Progenitor cell of endocrine pancreas (in vitro differentiated cells): ENCODE measurements at places on chromosomes 5 and 9. TPM values are rescaled to one million over a fixed set of nuclear protein-coding genes. Genes with fewer than 3 reads are reported as not detected.

DNA sequence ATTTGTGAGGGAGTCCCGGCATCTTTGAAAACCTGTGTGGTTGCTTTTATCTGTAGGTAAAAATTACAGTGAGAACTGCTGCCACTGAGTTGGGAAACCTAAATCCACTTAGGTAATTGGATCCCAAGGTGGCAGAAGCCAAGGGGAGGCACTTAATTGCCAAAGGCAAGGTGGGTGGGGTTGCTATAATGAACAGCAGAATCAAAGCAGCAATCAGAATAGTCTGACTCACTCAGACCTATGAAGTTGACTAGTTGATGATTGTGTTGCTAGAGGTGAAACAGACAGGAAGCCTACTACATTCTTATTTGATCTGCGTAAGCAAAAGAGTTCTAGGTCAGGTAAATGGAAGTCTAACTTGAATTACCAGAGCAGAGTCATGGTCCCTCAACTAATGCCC is 17.3 kb upstream of the BICD2 start:
- no peaks in the 10 kb centered on the region for H3K4me1 ChIP-seq
- H3K36me3 ChIP-seq = no peaks in the 10 kb centered on the region
- no peak overlapping the region for H3K27ac ChIP-seq
- peaks cover 17% of the 10 kb centered on the region for H3K27me3 ChIP-seq
- no peak for DNase-seq

DNA sequence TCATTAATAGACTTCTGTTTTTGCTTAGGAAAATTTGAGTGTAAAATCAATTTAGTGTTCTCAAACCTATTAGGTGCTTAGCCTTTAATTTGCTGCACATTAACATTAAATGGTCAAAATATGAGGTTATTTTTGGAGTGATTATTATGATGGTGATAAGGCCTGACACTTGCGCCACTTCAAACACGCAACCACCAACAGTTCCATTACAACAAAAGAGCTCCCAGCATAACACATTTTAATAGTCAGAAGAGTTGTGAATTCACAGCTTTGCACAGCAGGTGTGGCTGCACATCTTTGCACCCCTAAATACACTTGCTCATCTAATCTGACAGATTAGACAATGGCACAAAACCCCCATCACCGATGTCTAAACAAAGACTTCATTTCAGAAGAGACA is 940.7 kb downstream of the NR2F1-AS1 start:
- DNase-seq = no peak
- no peaks in the 10 kb centered on the region for H3K27me3 ChIP-seq
- peaks cover 23% of the 10 kb centered on the region for H3K4me1 ChIP-seq
- no peak overlapping the region for H3K27ac ChIP-seq
- no peaks in the 10 kb centered on the region for H3K36me3 ChIP-seq
- no peak overlapping the region for H3K4me3 ChIP-seq

- H3K27me3 ChIP-seq = no peaks in the 10 kb centered on the region
- no peak overlapping the region for H3K4me3 ChIP-seq
- H3K36me3 ChIP-seq = peaks cover 5% of the 10 kb centered on the region
- no peak for DNase-seq
- H3K27ac ChIP-seq = no peak overlapping the region
Observed at GRCh38 chr5:127994087-127994660, 89.4 kb upstream of the SLC12A2 start.

DNA sequence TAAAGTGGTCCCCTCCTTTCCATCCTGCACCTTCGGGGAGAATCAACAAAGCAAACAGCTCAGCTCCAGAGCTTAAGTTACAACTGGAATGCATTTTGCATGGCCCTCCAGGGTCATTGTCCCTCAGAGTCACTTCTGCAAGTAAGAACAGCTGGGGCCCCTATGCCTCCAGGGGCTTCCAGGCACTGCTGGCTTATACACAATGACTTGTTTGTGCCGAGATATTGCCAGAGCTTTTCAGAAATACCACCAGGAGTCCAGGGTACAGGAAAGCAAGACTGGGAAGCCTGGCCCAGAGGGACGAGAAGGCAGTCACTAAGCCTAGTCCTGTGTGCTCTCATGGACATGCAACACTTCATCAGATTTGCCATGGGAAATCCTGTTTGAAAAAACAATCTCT is 11.3 kb downstream of the FRMD3 start:
- DNase-seq = no peak
- peaks cover 3% of the 10 kb centered on the region for H3K36me3 ChIP-seq
- H3K27me3 ChIP-seq = peaks cover 3% of the 10 kb centered on the region
- H3K4me3 ChIP-seq = no peak overlapping the region
- no peak overlapping the region for H3K27ac ChIP-seq
- peaks cover 10% of the 10 kb centered on the region for H3K4me1 ChIP-seq

- H3K27me3 ChIP-seq = no peaks in the 10 kb centered on the region
- peaks cover 23% of the 10 kb centered on the region for H3K4me1 ChIP-seq
- no peak for DNase-seq
- peaks cover 1% of the 10 kb centered on the region for H3K36me3 ChIP-seq
Observed at GRCh38 chr5:145967296-145967695, 30.9 kb downstream of the SH3RF2 start.

DNA sequence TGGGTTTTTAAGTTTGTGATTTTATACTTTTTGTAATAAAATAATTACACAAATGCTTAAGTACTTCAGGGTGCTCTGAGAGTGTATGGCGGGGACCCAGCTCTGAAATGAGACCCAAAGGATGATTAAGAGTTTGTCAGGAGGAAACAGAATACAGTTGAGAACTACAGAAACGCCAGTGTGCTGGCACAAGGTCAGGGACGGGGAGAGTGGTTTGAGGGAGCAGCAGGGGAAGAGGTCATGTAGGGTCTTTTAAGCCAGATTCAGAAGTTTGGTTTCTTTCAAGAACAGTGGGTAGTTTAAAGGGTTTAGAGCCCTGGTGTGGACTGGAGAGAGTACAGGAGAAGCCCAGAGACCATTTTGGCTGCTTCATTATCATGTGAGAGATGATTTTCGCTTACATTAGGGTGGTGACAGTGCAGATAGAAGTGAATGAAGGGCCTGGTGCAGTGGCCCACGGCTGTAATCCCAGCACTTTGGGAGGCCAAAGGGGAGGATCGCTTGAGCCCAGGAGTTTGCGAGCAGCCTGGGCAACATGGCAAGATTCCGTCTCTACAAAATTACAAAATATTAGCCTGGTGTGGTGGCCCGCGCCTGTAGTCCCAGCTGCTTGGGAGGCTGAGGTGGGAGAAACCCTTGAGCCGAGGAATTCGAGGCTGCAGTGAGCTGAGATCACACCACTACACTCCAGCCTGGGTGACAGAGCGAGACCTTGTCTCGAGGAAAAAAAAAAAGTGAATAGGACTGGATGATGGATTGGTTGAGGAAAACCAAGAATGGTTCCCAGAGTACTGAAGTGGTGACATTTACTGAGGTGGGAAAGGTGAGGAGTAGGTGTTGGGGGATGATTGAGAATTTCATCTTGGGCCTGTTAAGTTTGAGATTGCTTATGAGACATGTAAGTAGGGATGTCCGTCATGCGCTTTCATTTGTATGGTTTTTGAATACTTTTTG is 1.4 kb upstream of the ETF1 start:
- no peaks in the 10 kb centered on the region for H3K27me3 ChIP-seq
- no peak for DNase-seq
- peak overlapping the region; percentile 99 for H3K4me3 ChIP-seq

DNA sequence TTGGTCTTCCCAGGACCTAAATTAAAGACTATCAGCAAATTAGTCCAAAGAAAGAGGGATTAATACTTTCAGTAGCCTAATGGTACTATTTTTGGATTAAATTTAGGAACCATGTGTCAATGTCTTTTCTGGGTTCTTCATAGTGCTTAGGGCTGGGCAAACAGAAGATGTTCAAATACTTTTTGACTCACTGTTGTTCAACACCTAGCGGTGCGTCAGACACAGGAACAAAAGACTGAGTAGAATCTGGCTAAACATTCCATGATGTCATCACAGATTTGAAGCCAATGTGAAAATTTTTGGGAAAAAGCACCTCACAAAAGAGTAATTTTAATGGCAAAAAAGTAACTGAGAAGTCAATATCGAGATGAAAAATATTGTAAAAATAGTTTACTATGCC is 544.4 kb downstream of the EFNA5 start:
- no peaks in the 10 kb centered on the region for H3K36me3 ChIP-seq

DNA sequence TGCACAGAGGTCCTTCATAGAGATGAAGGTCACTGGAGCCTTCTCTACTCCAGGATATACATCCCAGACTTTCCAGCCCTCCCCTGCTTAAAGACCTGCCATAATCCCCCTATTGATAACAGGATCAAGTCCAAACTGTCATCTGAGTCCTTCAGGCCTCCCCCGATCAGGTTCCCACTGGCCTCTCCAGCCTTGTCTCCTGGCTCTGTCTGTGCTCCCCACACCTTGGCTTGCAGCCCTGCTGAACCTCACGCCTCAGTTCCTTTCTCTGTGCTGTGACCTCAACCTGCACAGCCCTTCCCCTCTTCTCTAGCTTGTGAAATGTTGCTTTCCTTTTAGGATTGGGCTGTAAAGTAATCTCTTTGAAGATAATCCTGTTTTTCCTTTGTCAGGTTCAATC is 2.5 kb upstream of the HRH2 start:
- no peak overlapping the region for H3K4me3 ChIP-seq
- H3K27me3 ChIP-seq = peaks cover 65% of the 10 kb centered on the region
- no peak overlapping the region for H3K27ac ChIP-seq

- no peaks in the 10 kb centered on the region for H3K36me3 ChIP-seq
- peak overlapping the region; percentile 92 for H3K27ac ChIP-seq
- peaks cover 56% of the 10 kb centered on the region for H3K4me1 ChIP-seq
- peak overlapping the region; percentile 37 for H3K4me3 ChIP-seq
Observed at GRCh38 chr9:79662537-79662956, 90.8 kb downstream of the TLE4 start.

GRCh38 chr9:125906893-125907292 is 159.7 kb downstream of the PBX3 start:
- H3K4me1 ChIP-seq = peaks cover 15% of the 10 kb centered on the region
- no peaks in the 10 kb centered on the region for H3K36me3 ChIP-seq
- no peak overlapping the region for H3K27ac ChIP-seq
- no peaks in the 10 kb centered on the region for H3K27me3 ChIP-seq

DNA sequence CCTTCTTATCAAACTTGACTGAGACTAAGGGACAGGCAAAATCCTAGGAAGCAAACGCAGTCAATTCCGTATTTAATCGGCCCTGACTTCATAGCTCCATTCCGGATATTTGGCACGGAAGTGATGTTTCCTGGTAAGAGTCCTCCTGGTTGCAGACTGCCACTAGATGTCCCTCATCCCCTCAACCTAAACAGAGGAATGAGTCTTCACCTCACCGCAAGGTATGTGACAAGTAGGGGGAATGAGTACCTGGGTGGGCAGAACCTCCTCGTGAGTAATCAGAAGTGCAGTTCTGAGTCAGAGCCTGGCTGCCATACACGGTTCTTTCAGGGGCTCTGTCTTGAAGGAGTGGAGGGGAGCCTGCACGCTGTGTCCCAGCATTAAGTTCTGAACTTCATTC is 173.6 kb downstream of the MUSK start:
- H3K4me3 ChIP-seq = no peak overlapping the region
- H3K27ac ChIP-seq = no peak overlapping the region
- no peaks in the 10 kb centered on the region for H3K4me1 ChIP-seq
- no peaks in the 10 kb centered on the region for H3K36me3 ChIP-seq
- DNase-seq = no peak

DNA sequence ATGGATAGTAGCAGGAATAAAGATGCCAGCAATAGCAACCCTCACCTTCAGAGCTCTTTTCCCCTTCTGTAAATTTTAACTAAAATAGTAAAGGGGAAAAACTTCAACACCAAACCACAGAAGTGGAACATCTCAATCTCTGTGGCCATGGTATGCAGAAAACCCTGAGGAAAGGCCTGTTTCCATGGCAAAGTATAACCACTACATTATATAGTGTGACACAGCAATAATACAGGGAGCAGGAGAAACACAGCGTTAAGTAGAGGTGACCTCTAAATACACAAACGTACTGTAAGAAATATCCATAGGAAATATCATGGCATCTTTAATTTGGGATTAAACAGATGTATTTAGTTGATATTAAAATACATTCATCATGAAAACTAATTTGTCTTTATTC is 106.4 kb downstream of the SLC24A2 start:
- peaks cover 10% of the 10 kb centered on the region for H3K4me1 ChIP-seq
- no peak overlapping the region for H3K27ac ChIP-seq
- no peaks in the 10 kb centered on the region for H3K36me3 ChIP-seq
- no peak overlapping the region for H3K4me3 ChIP-seq

GRCh38 chr9:71721855-71722254 is 46.5 kb downstream of the CEMIP2 start:
- no peaks in the 10 kb centered on the region for H3K27me3 ChIP-seq
- peaks cover 19% of the 10 kb centered on the region for H3K36me3 ChIP-seq
- no peak for DNase-seq
- no peak overlapping the region for H3K27ac ChIP-seq
- H3K4me1 ChIP-seq = peaks cover 2% of the 10 kb centered on the region
- no peak overlapping the region for H3K4me3 ChIP-seq

- H3K4me3 ChIP-seq = no peak within 1 kb of the TSS
- H3K36me3 ChIP-seq = no peaks in the 10 kb centered on the region
- H3K4me1 ChIP-seq = peaks cover 10% of the 10 kb centered on the region
Observed at GRCh38 chr5:71719063-71719964, at the start of gene CARTPT. Gene CARTPT (plus strand): TSS chr5:71719275. CDS start chr5:71719294, 19 bp downstream.

DNA sequence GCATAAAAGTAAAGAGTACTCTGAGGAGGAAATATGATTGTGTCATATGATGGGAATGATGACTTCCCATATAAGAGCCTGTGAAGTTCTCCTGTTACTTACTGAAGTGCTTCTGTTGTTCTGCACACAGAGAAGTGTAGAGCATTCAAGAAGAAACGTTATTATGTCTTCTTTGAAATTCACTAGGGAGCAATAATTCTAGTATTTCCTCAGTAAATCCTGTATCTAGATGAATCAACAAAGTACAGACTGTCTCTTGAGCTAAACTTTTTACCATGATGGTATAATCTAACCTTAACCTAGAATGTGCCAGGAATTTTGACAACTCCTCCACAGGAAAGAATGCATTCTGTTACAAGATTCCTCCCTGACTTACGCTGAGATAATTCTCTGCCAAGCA is 18.9 kb upstream of the GHR start:
- no peak for DNase-seq
- H3K27me3 ChIP-seq = no peaks in the 10 kb centered on the region
- no peak overlapping the region for H3K4me3 ChIP-seq
- H3K27ac ChIP-seq = no peak overlapping the region

GRCh38 chr9:137294091-137294680 is 7.9 kb downstream of the NRARP start:
- H3K27me3 ChIP-seq = peaks cover 3% of the 10 kb centered on the region
- H3K27ac ChIP-seq = peak overlapping the region; percentile 96
- H3K36me3 ChIP-seq = no peaks in the 10 kb centered on the region
- peaks cover 31% of the 10 kb centered on the region for H3K4me1 ChIP-seq
- H3K4me3 ChIP-seq = peak overlapping the region; percentile 53

DNA sequence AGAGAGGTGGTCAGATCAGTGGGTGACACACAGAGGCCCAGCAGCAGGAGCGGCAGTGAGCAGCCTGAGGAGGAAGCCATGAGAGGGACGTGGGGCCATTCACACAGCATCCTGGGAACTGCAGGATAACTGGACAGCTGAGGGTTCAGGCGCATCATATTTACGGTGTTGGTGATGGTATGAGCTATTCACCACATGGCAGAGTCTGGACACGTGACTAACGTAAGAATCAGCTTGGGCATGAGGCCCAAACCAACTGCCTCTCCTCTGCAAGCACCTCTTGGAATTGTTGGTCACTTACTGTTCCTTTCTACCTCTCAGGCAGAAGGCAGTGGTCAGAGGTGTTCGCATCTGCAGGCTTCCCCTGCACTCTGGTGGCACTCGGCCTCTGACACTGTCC is 141.1 kb downstream of the ENTREP1 start:
- H3K36me3 ChIP-seq = no peaks in the 10 kb centered on the region
- peak overlapping the region; percentile 64 for H3K27ac ChIP-seq
- H3K4me1 ChIP-seq = peaks cover 3% of the 10 kb centered on the region
- DNase-seq = no peak
- peaks cover 12% of the 10 kb centered on the region for H3K27me3 ChIP-seq

IRX4 gene
- total RNA-seq = 0.17 TPM in 1 of 2 replicates, not detected in the other

ZFP37 gene
- 7.9 and 8.7 TPM in 2 replicates for total RNA-seq

UNC5A gene
- 2.8 and 2.9 TPM in 2 replicates for total RNA-seq

YTHDC2 gene
- total RNA-seq = 37.3 and 41.2 TPM in 2 replicates

LURAP1L gene
- total RNA-seq = 11.0 and 11.4 TPM in 2 replicates
